Calu3 (cell line): ENCODE measurements at places on chromosomes 12 and 14. TPM values are rescaled to one million over a fixed set of nuclear protein-coding genes. Genes with fewer than 3 reads are reported as not detected.
A peak's percentile ranks its signal among the peaks of the same experiment; 100 is the strongest.

- DNase-seq = no peak
- no peaks in the 10 kb centered on the region for H3K36me3 ChIP-seq
- no peaks in the 10 kb centered on the region for H3K4me1 ChIP-seq
- no peak overlapping the region for H3K4me3 ChIP-seq
- no peaks in the 10 kb centered on the region for H3K27me3 ChIP-seq
Measured at GRCh38 chr14:65817011-65817410, 404.5 kb downstream of the FUT8 start.

Gene FGF6
- not detected in 2 replicates for total RNA-seq

GRCh38 chr14:89589400-89590118 lies 172.5 kb upstream of the FOXN3 start:
- H3K27ac ChIP-seq = no peak overlapping the region
- DNase-seq = no peak
- no peaks in the 10 kb centered on the region for H3K4me1 ChIP-seq
- H3K4me3 ChIP-seq = no peak overlapping the region
- H3K27me3 ChIP-seq = peaks cover 31% of the 10 kb centered on the region

DNA sequence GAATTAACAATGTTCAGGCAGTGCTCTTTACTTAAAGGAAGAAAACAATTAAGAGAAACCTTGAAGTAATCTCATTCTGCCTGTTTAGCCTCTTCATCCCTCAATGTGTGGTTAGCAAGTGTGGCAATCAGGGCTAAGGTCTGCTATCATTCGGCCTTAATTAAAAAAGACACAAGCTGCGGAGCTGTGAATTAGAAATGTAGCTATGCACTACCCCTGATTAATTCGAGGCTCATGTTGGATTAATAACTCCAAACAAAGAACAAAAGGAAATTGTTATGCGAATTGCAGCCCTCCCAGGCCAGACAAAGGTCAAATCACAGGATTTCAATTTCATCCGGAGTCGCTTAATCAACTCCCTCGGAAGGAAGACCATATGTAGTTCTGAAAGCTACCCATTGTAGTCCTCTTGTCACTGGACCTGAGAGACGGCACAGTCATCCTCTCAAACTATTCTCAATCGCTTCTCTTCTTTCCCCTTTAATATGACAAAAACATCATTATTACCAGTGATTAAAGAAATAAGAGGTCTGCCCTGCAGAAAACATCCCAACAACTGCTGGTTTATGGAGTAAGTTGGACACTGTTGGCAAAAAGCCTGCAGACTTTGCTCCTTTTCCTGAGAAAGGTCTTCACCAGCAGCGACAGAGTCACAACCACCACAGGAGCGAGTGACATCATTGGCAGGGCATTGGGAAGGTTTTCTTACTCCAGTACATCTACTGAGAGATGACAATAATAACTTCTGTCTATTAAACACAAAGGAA lies 71.1 kb upstream of the SOX5 start:
- no peaks in the 10 kb centered on the region for H3K36me3 ChIP-seq
- no peak overlapping the region for H3K4me3 ChIP-seq
- H3K4me1 ChIP-seq = no peaks in the 10 kb centered on the region
- H3K27me3 ChIP-seq = no peaks in the 10 kb centered on the region
- no peak overlapping the region for H3K27ac ChIP-seq

Gene GPRC5D
- not detected in 2 replicates for total RNA-seq

DNA sequence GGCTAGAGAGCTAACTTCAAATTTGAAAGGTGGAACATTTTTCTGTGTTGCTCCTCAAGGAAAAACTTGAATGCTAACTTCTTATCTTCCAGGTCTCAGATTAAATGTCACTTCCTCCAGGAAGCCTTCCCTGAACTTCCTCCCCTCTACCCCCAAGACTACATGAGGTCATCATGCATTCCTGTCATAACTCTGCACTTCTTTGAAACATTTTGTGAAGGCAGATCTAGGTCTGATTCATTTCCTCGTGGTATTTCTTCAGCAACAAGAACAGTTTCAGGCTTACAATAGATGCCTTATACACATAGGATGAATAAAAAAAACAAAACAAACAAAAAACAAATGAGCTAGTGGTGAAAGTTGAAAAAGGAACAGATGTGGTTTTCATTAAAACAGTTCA lies 97.1 kb upstream of the SRRM4 start:
- peaks cover under 1% of the 10 kb centered on the region for H3K36me3 ChIP-seq
- no peak overlapping the region for H3K4me3 ChIP-seq
- H3K27ac ChIP-seq = no peak overlapping the region
- DNase-seq = no peak
- no peaks in the 10 kb centered on the region for H3K27me3 ChIP-seq
- no peaks in the 10 kb centered on the region for H3K4me1 ChIP-seq

Gene SYNE2
- total RNA-seq = 142 and 171 TPM in 2 replicates

Gene IFI27
- 766 and 1,874 TPM in 2 replicates for total RNA-seq

GRCh38 chr14:65478596-65478995 lies 66.1 kb downstream of the FUT8 start:
- H3K4me1 ChIP-seq = peaks cover 54% of the 10 kb centered on the region
- DNase-seq = no peak
- no peaks in the 10 kb centered on the region for H3K27me3 ChIP-seq
- H3K4me3 ChIP-seq = peak overlapping the region; percentile 26
- H3K36me3 ChIP-seq = peaks cover 13% of the 10 kb centered on the region
- peak overlapping the region; percentile 39 for H3K27ac ChIP-seq

Gene TCTN2
- total RNA-seq = 9.0 and 11.5 TPM in 2 replicates

GRCh38 chr12:124032265-124032886 lies 59.4 kb downstream of the ZNF664 start:
- DNase-seq = peak; percentile 73
- peaks cover 45% of the 10 kb centered on the region for H3K27me3 ChIP-seq
- no peak overlapping the region for H3K4me3 ChIP-seq
- no peaks in the 10 kb centered on the region for H3K36me3 ChIP-seq
- peaks cover 5% of the 10 kb centered on the region for H3K4me1 ChIP-seq

GRCh38 chr12:3453990-3454680 lies 36.9 kb upstream of the PRMT8 start:
- no peak overlapping the region for H3K27ac ChIP-seq
- H3K36me3 ChIP-seq = no peaks in the 10 kb centered on the region
- peak overlapping the region; percentile 3 for H3K4me3 ChIP-seq
- peak; percentile 55 for DNase-seq

- no peak overlapping the region for H3K4me3 ChIP-seq
- no peak overlapping the region for H3K27ac ChIP-seq
- H3K27me3 ChIP-seq = peaks cover 18% of the 10 kb centered on the region
- peaks cover 16% of the 10 kb centered on the region for H3K4me1 ChIP-seq
- peak; percentile 45 for DNase-seq
Measured at GRCh38 chr14:98952593-98953350, 319.2 kb downstream of the BCL11B start.

DNA sequence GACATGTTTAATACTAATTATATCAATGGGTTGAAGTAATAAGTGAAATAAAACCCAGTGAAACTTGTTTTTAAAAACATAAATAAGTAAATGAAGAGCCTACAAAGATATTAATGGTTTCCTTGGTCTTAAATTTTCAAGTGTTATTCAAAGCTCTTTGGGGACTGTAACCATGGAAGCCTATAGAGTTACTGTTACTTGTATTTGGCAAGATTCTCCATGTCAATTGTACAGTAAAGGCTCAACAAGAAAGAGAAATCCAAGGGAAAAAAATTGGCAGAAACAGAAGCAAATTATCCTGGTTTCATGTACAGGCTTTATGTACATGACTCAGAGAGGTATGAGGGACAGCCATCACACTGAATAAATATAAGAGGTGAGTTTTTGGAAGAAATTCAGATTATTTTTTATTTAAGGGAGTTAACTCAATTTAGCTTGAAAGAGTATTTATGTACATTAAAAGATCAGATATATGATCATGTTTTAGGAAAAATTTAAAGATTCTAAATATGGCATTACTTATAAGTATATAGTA lies 151.1 kb upstream of the HMGA2 start:
- no peak for DNase-seq
- no peaks in the 10 kb centered on the region for H3K36me3 ChIP-seq
- H3K4me3 ChIP-seq = no peak overlapping the region
- H3K27ac ChIP-seq = peak overlapping the region; percentile 85
- peaks cover 43% of the 10 kb centered on the region for H3K4me1 ChIP-seq

GRCh38 chr12:4530982-4531586 lies 7.6 kb upstream of the RAD51AP1 start:
- no peaks in the 10 kb centered on the region for H3K27me3 ChIP-seq
- H3K4me3 ChIP-seq = no peak overlapping the region
- H3K27ac ChIP-seq = no peak overlapping the region
- no peak for DNase-seq
- H3K36me3 ChIP-seq = no peaks in the 10 kb centered on the region
- H3K4me1 ChIP-seq = no peaks in the 10 kb centered on the region

Gene TMEM63C
- total RNA-seq = 1.1 and 2.1 TPM in 2 replicates
